Stimulated activated CD4-positive, alpha-beta T cell treated with anti-CD3 and anti-CD28 coated beads, Interleukin-4, amount 100 ng/mL, for 4 hours (primary cell): ENCODE measurements at places on chromosomes 1 and 21.

GRCh38 chr1:210407207-210407886 is 78.6 kb downstream of the HHAT start:
- peak; percentile 79 for DNase-seq

GRCh38 chr1:169326956-169327268 is 40.7 kb downstream of the NME7 start:
- no peak for DNase-seq

DNA sequence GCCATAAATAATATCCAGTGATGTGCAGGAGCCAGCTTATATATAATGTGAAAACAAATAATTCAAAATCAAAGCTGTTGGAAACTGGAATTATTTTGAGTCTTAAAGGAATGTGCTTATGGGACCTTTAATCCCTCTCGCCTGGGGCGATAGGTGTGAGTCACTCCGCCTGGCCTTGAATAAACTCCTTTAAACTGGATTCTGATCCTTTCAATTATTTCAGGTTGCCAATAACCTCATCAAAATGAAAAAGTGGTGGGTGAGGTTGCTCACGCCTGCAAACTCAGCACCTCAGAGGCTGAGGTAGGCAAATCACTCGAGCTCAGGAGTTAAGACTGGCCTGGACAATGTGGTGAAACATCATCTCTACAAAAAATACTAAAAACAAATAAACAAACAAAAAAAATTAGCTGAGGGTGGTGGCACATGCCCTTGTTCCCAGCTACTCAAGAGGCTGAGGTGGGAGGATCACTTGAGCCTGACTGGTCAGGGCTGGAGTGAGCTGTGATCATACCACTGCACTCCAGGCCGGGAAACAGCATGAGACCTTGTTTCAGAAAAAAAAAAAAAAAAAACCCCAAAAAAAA is 11.4 kb upstream of the SLC2A5 start:
- DNase-seq, result no peak

DNA sequence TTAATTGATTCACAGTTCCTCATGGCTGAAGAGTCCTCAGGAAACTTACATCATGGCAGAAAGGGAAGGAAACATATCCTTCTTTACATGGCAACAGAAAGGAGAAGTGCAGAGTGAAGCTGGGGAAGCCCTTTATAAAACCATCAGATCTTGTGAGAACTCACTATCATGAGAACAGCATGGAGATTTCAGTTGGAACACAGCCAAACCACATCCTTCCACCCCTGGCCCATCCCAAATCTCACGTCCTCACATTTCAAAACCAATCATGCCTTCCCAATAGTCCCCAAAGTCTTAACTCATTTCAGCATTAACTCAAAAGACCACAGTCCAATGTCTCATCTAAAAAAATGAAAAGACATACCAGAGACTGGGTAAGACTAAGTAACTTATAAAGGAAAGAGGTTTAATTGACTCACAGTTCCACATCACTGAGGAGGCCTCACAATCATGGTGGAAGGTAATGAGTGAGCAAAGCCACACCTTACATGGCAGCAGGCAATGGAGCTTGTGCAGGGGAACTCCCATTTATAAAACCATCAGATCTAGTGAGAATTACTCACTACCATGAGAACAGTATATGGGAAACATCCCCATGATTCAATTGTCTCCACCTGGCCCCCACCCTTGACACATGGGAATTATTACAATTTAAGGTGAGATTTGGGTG is 105.2 kb downstream of the MRPL39 start:
- peak; percentile 40 for DNase-seq

DNA sequence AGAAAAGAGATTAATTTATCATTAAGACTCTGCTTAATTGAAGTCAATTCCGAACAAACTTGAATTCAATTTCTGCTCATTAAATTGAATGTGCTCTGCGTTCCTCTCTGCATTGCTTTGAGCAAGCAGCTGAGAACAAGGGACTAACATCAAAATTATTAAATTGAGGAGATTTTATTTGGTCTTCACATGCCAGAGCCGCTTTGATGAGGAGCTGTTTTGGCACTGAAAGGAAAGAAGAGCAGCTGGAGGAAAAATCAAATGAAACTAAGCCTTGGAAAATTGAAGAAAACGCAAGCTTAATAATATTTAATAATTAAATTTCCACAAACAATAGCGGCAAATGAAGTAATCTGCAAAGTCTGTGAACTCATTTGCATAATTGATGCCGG is 222.0 kb upstream of the PKN2 start:
- no peak for DNase-seq

DNA sequence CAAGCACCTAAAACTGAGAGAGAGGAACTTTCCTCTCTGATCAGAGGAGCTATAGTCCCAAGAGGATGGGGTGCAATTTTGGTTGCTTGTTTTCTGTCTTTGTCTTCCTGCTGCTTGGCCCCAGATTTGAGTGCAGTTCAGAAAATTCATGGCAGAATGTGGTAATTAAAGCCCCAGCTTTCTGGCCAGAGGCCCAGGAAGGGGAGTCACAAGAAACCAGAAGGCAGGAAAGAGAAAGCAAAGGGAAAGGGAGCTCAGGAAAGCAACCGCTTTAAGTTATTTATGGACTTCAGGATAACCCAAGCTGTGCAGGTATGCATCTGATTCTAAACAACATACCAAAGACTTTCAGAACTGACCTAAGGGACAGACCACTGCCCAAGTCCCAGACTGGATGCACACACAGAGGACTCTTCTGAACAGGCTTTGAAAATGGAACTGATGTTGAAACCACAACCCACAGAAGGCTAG is 88.8 kb downstream of the ST3GAL3 start:
- no peak for DNase-seq

DNA sequence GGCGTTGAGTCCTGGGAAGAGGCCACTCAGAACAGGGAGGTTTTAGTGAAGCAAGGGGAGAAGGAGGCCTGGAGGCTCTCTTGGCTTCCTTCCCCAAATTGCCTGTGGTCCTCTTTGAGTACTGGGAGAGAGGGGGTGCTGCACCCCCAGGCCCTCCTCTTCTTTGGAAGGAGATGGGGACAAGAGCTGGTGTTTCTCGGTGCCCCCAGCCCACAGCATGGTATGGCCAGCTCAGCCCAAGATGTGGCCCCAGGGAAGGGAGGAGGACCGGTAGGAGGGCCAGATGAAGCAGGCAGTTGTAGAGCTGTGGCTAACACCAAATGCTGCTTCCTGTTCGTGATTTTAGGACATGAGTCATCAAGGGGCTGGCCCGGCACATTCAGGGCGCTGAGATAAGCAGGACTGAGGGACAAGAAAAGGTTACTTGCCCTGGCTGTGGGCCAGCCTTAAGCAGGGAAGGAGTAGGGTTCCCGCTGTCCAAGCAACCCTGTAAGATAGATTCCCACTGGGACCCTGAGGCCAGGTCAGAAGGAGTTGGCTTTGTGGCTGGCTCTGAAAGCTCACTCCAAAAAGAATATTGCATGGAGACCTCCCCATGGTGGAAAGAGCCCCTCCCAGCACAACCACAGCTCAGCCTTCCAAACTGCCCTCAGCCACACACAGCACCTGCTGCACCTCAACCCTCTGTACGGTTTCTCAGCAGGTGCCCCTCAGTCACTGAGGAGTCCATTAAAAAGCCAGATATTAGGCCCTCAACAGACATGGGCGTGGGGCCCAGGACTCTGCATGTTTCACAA is 4.9 kb upstream of the TNFRSF1B start:
- DNase-seq, result peak; percentile 77

DNA sequence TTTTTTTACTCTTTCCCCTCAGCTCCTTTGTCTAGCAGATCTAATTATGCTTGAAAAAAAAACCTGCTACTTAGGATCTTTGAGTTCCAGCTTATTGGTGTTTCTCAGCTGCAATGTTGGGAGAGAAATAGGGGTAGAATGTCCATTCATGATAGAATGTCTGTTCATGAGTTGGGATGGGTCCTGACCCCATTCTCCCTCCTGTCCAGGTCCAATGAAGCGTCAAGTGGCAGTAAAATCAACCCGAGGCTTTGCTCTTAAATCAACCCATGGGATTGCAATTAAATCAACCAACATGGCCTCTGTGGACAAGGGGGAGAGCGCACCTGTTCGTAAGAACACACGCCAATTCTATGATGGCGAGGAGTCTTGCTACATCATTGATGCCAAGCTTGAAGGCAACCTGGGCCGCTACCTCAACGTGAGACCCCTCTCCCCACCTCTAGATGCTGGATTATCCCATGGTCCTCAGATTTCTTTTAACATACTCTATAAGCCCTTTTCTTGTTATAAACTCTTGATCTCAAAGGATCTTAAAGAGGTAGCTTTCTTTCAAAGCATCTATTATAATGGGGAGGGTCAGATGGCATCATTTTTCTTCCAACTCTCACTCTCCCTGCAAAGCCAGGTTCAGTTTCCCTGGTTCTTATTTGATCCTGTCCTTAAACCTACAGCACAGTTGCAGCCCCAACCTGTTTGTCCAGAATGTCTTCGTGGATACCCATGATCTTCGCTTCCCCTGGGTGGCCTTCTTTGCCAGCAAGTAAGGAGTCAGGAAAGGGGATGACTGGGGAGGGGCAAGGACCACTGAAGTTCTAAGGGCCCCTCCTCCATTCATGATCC is 11.1 kb downstream of the CERS2 start:
- DNase-seq, result no peak

DNA sequence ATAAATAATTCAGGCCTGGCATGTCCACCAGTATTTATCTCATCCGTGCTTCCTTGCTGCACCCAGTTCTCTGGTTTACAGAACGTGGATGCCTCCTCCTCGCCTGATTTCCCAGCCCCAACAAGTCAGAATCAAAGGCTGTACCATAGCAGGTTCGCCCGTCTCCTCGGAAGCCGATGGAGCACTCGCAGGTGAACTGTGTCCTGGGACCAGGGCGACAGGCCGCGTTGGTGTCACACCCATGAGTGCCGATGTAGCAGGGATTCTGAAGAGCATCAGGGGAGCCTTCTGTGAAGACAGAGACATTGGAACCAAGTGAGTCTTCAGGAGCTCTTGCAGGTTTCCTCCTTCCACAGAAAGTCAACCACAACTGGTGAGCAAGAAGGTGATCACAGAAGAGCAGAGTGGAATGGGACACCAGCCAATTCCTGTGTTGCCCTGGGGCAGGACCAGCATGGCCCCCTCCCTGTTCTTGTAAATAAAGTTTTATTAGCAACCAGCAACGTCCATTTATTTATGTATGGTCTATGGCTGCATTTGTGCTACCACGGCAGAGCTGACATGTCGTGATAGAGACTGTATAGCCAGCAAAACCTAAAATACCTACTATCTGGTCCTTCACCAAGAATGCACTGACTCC is 40.8 kb downstream of the NID1 start:
- no peak for DNase-seq

DNA sequence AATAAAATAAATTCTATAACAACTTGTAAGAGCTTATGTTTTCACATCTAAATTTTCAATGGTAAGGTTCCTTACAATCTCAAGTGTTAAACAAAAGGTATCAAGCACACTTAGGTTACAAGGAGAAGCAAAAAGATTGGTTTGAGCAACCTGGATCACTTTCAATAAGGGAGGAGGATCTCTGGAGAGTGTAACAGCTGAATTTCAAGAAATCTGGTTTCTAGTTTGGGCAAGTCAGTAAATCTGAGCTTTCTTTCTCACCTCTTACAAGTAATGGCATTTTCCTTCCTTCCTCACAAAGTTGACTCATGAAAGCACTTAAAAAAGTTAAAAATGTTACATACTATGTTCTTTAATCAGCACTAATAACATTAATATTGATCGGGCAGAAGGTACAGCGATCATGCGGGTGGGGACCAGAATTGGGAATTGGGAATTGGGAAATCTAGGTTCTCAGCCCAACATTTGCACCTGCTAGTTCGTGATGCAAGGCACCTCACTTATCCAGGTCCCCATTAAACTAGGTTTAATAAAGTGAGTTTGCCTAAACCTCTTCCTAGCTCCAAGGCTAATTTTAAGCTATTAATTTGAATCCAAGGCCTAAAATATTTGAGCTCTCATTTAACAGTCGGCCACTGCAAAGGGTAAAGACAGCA is 3.1 kb downstream of the NUCKS1 start:
- no peak for DNase-seq

GRCh38 chr1:154607106-154607608 is 829 bp downstream of the ADAR start:
- DNase-seq, result no peak

DNA sequence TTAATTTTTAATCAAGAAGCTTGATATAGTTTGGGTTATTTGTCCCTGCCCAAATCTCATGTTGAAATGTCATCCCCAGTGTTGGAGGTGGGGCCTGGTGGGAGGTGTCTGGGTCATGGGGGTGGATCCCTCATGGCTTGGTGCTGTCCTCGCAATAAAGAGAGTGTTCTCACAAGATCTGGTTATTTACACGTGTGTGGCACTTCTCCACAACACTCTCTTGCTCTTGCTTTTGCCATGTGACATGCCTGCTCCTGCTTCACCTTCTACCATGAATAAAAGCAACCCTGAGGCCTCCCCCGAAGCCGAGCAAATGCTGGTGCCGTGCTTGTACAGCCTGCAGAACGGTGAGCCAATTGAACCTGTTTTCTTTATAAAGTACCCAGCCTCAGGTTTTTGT is 2.6 kb upstream of the CNIH3 start:
- DNase-seq, result no peak

GRCh38 chr1:99650773-99651437 is 5.0 kb downstream of the PALMD start:
- no peak for DNase-seq

DNA sequence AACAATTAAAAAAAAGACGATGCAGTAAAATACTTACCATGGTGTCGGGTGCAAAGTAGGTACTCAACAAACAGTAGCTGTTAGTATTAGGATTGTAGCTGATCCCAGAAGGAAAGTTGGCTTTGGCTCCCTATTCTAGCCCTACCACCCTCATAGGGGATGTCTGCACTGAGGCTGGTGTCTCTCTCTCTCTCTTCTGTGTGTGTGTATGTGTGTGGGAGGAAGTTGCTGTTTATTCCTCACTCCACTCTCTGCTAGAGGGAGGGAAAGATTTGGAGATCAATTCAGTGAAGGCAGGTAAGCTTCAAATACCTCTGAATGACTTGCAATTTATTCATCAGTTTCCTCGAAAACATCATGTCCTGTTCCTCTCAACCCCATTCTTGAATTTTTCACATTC is 124.4 kb downstream of the PTPRU start:
- no peak for DNase-seq

DNA sequence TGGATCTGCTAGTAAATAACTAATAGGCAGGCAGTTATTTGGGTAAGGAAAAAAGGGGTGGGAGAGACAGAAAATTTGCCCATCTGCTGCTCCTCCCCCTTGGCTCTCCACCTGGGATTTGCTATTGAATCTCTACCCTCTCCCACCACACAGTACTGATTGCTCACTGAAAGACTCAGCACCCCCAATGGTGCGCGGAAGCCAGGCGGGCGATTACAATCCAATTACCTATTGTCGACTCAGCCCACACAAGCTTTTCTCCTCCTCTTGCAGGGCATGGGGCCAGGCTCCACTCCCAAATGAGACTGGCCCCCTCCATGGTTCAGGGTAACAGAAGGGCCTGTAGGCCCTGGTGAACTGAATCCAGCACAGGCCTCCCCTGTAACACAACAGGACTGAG is 2.7 kb upstream of the HMGN2 start:
- DNase-seq, result no peak

- no peak for DNase-seq
These were observed 6.0 kb downstream of the POFUT2 start for GRCh38 chr21:45281411-45282282.
